ENCODE measurements at places on chromosomes 5 and 9. TPM values are rescaled to one million over a fixed set of nuclear protein-coding genes. Genes with fewer than 3 reads are reported as not detected.

- peak; percentile 90 for DNase-seq
Observed at GRCh38 chr5:140157032-140157781, 17.8 kb upstream of the CYSTM1 start.

DNA sequence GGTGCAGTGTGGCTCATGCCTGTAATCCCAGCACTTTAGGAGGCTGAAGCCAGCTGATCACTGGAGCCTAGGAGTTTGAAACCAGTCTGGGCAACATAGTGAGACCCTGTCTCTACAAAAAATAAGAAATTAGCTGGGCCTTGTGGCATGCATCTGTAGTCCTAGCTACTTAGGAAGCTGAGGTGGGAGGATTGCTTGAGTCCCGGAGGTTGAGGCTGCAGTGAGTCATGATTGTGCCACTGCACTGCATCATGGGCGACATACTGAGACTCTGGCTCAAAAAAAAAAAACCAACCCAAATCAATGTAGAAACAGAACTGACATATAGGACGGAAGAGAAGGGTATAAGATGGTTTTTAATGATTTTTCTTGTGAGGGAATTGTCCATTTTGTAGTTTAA is 27.7 kb downstream of the G3BP1 start:
- DNase-seq = no peak

DNA sequence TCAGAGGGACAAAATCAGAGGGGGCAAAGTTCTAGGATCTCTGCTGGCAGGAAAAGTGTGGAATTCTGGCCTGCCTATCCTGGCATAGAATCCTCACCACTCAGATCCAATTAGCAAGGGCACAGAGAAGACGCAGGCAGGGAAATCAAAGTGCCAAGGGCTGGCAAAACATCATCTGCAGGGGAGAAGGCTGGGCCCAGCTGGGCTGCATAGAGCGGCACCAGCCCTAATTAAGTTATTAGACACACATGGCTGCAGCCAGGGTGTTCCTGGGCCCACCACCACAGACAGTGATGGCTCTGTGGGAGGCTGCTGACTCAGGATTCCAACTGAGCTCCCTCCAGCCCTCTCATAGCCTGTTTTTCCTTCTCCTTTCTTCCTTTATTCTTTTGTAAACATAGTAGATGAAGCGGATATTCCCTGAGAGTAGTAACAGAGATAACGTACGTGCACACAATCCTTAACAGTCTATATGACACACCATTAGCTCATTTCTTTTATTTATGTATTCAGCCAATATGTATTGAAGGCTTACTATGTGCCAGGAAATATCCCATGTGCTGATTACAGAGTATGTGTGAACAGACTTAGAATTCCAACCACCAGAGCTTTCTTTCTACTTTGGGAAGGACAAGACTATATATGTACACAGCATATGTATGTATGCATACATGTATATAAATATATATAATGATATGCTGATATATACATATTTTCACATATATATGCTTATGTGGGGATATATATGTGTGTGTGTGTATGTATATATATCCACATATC is 236.1 kb downstream of the ASTN2 start:
- no peak for DNase-seq

- DNase-seq = no peak
Observed at GRCh38 chr5:164000819-164001218, 495.4 kb downstream of the MAT2B start.

The PCDHGA10 gene
- 8.7 TPM for total RNA-seq

GRCh38 chr9:76444322-76444929 is 14.6 kb upstream of the GCNT1 start:
- DNase-seq = no peak

GRCh38 chr5:133916914-133917313 is 51.5 kb downstream of the C5orf15 start:
- DNase-seq = no peak

The DMRT3 gene
- not detected for total RNA-seq

The TLX3 gene
- not detected for total RNA-seq

DNA sequence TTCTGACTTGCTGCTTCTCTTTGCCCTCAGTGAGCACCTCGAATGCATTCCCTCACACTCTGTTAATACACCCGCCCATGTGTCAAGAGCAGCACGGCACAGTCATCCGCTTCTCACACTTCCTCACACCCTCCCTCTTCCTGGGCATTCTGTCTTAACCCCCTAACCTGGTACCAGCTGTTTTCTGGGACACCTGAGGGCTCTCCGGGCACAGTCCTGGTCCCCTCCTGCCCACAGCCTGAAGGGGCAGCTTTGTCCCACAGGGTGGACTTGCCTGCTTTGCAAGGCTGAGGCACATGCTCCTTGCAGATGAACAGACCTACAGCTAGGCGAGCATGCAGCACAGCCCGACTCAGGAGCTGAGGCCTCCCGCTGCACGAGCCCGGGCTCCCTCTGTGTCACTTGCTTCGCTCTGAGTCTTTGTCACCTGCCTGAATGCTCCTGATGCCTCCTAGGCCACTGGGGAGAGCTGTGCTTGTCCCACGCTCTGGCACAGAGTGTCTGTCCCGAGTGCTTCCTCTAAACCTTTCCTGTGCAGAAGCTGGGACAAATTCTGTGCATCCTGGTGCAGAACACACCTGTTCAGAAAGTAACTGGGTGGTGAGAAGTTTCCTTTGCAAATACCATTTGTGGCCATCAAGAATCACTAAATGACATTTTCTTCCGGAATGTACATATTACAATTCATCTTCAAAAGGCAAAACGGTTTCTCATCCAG is 47.8 kb downstream of the AHRR start:
- DNase-seq = peak; percentile 40

The PDZD2 gene
- 8.3 TPM for total RNA-seq

GRCh38 chr9:133064241-133065069 is 2.7 kb downstream of the CEL start:
- no peak for DNase-seq

GRCh38 chr5:52672459-52672858 is 115.3 kb upstream of the ITGA1 start:
- no peak for DNase-seq

GRCh38 chr5:93278896-93279295 is 302.1 kb downstream of the NR2F1-AS1 start:
- DNase-seq = no peak

- no peak for DNase-seq
Observed at GRCh38 chr9:123234853-123235252, 33.5 kb downstream of the STRBP start.

- no peak for DNase-seq
Observed at GRCh38 chr5:13567819-13568218, 376.7 kb downstream of the DNAH5 start.

DNA sequence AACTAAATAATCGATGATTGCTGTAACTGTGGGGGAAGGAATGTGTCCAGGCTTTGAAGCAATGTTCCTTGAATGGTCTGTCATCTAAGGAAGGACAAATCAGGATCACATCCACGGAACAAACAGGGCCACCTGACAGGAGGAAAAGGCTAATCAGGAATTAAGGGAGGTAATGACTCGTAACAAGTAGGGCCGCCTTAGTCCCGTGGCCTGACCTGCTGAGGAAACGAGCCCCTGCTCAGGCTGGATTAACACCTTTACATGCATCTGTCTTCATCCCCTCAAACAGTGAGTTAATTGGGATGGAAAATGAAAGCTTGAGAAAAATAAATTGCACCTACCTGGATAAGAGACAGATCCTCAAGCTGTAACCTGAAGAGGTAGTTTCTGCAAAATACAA is 227.8 kb downstream of the SEMA5A start:
- no peak for DNase-seq

The CNTFR gene
- 2.8 TPM for total RNA-seq

The CA9 gene
- 0.70 TPM for total RNA-seq

GRCh38 chr5:79285285-79285684 is 49.4 kb downstream of the JMY start:
- DNase-seq = no peak

The FBP2 gene
- total RNA-seq = 0.58 TPM

- DNase-seq = peak; percentile 88
Observed at GRCh38 chr5:39420482-39421145, 4.2 kb downstream of the DAB2 start.

DNA sequence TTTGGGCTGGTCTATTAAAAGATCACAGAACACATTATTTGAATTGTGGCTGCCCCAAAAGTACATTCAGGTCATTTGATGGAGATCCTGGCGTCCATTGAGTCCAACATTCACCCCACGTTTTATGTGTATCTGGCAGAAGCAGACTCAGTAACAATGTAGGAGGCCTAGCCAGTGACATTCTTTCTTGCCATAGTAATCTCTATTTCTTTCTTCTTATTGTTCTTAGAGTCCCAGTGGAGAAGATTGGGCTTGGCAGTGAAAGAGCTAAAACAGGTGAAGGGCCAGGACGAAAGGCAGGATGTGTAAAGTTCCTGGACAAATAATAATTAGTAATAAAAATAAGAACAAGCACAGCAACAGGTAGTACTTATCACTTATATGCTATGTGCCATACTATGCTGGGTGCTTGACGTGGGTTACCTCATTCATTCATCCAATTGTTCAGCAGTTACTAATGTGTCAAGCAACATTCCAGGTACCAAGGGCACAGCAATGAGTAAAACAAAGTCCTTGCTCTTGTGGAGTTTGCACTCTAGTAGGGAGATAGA is 12.6 kb upstream of the ANKH start:
- DNase-seq = no peak

The PKN3 gene
- total RNA-seq = 1.6 TPM

DNA sequence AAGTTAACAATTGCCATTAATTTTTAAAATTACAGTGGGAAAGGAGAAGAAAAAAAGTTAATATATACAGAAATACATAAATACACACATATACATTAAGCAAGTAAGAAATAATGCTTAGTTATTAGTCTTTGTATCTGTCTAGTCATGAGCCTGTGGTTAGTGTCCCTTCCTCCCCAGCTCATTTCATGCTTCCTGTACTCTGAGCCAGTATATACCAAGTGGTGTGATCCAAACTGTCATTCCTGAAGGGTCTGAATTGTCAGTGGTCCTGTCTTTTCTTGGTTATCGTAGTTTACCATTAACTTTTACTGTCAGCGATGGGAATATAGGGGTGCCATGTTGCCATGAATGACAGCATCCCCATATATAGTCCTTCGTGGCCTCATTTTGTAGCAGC is 24.2 kb upstream of the STOM start:
- DNase-seq = no peak

GRCh38 chr9:122402403-122402871 is 31.6 kb downstream of the PTGS1 start:
- peak; percentile 61 for DNase-seq

- peak; percentile 67 for DNase-seq
Observed at GRCh38 chr5:140575309-140575708, 10.7 kb downstream of the SLC35A4 start.

The ALAD gene
- 242 TPM for total RNA-seq

The RNF183 gene
- total RNA-seq = not detected

DNA sequence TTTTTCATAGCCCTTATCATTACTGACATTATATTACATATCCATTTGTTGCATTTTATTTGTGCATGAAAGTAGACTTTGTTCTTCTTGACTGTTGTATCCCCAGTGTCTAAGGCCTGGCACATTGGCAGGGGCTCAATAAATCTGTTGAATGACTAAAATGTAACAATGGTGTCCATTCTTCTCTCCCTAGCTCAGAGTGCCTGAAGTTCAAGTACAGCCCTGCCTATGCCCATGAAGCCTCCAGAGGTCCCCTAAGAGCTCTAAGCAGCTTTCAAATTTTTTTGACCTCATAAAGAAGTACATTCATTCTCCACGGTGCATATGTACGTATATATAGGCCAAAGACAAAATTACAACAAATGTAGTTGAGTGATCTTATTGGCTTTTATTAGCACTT is 4.2 kb upstream of the BSPRY start:
- DNase-seq = no peak

DNA sequence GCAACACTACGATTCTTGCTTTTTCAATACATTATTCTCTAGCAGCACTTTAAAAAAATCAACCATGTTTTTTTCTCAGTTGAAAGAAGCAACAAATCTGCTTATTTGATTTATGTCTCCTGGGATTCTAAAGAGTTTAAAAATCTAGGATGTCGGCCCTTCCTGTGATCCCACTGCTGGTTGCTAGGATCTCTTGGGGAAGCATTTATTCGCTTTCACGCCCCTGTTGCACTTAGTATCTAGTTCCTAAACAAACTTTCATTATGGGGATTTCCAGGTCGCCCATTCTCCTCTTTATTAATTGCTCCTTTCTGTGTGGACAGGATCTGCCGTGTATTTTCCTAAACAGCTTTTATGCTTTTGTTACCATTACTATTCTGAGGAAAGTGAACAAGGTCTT is 313.5 kb downstream of the AGTPBP1 start:
- DNase-seq = no peak

The SPTLC1 gene
- 80.6 TPM for total RNA-seq

GRCh38 chr9:1100945-1101344 is 50.8 kb downstream of the DMRT2 start:
- DNase-seq = no peak

DNA sequence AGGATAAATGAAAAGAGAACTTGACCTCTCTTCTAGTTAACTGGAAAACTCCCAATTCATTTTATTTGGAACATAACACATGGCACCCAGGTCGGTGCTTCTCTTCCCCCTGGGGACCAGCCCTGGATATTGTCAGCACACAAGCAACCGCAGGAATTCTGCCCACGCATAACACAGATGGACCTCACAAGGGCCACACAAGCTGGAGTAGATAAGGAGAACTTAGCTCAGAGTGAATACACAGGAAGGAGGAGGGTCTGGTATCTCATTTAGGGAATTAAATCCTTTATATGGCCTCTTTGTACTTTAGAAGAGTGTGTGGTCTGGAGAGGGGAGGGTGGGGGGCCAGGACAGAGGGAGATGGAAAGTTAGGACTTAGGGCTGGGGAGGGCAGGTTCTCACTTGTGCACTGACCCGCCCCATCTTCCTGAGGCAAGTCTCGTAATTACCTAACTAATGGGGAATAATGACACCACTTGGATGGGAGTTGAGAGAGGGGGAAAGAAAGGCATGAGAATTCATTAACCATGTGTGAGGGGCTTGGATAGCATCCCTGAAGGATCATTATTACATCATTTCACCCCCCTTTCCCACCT is 341.2 kb upstream of the WWC1 start:
- no peak for DNase-seq

DNA sequence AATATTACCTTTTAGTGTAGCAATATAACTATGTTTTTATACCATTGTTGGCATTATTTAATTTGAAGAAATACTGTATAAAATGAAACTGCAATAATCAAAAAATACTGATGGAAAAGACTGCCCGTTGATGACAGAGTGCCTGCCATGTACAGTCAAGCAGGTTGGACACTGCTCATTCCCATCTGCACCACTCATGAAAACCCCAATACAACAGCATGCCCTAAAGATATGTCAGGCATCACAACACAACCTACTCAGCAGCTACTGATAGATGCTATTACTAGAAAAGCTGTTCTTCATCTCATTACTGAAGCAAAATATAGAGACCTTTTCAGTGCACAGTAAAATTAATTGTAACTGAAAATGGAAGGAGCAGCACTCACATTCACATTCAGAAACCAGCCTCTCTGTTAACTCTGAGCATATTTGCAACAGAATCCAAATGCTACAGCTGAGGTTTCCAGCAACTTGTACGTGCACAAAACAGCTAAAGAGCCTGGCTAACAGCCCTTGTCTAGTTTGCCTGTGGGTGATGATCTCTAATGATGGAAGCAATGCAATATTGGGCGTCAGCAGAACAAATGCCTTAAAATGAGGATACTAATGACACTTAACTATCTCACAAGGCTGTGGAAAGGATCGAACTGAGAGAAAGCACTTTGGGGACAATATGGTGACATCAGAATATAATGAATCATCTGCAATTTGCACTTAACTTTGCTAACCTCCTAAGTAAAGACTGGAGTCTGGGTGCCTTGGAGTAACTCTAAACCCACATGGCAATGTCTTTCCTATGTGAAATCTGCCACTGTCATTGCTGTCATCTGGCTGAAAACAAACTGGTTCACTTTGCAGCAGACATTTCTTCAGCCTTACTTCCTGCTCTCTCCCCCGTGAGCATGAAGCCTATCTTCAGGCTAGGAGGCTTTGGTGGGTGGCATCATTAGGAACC is 195.3 kb upstream of the RASEF start:
- no peak for DNase-seq
